Activated T-helper 1 cell treated with Interleukin-2 at 50 U/mL for 16 hours (primary cell): ENCODE measurements at places on chromosomes 2 and 18.

GRCh38 chr2:27441958-27442919, at the start of gene KRTCAP3:
TSS of gene KRTCAP3 (plus strand) at chr2:27442381. CDS start at chr2:27442413, 32 bp downstream.
- DNase-seq: peak; percentile 58

GRCh38 chr2:189427872-189428271, 13.4 kb upstream of the WDR75 start:
- DNase-seq: no peak

- DNase-seq: no peak
Observed at GRCh38 chr2:15780234-15780633, 160.1 kb upstream of the MYCN start.

- DNase-seq: no peak
Observed at GRCh38 chr2:174669336-174669735, 71.7 kb upstream of the WIPF1 start.

DNA sequence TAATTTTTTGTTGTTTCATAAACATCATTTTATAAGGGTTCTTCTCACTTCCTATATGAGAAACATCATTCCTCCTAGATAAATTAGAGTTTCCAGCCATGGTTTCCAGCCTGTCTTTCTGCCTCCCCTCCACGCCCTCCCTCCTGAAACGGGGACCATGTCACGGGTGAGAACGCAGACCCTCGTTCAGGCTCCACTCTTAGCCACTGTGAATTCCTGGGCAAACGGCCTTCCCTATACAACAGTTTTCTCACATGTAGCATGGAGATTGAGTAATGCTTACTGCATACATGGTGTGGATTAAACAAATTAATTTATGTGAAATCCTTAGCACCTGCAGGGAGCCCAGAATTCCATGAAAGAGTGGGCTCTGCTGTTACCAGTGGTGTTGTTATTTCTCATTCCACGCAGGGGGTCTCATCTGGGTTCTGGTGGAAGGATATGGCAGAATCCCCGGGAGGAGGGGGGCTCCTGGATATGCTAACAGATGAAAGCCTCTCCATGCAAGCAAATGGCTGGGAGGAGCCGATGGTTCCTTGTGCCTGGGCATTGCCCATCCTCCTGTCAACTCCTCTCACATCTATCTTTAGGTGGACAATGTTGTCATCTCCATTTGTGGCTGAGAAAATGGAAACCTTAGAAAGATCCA, 54.0 kb upstream of the TWIST2 start:
- DNase-seq: no peak

DNA sequence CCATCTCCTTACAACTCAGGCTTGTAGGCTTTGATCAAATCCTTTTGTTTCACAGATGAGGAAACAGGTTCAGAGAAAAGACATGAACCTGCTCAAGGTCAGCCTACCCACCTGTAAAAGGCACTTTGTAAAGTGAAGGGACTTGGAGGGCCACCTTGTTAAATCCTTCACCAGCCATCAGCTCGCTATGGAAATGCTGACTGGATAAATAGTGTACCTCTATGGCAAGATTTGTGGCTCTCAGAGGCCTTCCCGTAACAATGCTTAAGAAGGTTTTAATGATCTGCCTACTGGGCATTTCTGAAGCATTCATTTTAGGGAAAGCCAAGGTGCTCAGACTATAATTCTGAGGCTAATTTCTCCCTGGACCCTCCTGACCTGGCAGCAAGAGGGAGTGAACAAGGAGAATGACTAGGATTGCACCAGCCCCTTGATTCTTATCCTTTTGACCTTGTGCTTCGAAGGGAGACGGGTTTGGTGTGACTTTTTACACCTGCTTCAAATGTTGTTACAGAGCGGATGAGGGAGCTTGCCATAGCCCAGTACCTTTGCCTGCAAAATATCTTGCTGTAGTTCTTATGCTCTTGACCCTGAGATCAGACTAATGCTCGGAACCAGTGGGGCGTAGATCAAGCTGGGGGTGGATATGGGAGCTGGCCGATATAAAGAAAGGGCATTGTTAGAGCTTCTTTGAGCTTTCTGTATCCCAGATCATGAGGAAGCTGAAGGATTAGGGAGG, 90.9 kb upstream of the CXCR4 start:
- DNase-seq: no peak

DNA sequence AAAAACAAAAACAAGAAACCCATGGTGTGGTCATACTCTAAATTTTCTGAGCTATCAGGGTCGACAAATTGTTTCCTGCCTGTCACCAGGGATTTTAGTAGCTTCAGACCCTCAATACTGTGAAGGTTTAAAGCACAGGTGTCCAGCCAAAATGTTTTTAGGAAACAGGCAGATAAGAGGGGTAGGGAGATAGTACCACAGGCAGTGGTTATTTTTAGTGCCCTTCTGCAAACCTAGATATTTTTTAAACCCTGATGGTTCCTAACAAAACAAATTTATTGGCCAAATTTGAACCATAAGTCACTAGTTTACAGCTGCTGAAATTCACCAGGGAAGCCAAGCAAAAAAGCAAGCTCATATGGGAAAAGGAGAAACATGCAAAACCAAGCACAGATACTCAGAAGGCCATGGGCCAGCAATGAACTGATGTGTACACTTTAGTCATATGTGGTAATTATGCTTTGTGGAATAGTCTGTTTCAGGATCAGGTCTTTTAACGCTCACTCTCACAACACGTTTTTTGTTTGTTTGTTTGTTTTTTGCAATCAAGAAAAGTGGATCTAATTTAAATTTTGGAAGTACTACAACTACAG, 156.8 kb upstream of the STK17B start:
- DNase-seq: no peak

- DNase-seq: no peak
Observed at GRCh38 chr2:219612577-219613286, 14.7 kb upstream of the SLC4A3 start.

DNA sequence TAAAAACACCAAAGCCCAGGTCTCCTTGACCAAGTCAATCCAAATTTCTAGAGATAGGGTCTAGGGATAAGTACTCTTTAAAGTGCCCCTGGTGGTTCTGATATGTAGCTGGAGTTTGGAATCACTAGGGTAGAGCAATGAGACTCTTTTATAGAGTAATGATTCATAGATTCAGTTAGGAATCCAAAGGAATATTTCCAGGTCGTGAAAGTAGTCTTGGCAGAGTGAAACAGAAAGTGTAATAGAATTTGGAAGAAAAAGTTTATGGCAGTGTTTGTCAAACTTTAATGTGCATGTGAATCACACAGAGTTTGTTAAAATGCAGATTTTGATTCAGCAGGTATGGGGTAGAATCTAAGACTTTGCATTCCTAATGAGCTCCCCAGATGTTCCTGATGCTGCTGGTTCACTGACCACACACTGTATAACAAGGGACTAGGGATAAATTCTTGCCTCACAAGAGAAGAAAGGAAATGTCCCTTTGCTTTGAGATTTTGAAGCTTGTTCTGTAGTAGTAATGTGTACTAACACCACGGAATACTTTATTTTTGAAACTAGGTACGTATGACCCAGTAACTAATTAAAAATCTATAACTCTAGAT, 1.8 kb downstream of the UPP2 start:
- no peak for DNase-seq

DNA sequence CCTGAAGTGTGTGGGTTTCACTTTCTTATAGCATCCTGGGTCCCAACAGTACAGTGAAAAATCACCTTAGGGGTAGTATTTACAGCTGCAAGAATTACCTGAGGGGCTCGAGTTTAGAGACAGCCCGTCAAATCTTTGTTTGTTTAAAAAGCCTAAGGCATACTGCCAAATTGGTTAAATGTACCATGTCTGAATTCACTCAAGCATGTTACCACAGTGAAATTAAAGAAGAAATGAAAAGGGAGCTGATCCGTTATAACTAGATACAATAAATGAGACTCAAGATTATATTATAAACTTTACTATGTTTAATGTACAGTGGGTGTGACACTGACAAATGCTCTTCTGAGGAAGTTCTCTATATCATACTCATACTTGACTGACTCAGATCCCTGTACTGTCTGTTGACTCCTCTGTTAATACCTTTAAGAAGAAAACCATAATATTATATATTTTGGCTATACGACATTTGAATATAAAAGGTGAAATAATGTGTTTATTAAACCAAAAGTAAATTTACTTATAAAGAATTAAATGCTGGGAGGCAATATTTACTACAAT, 107.3 kb downstream of the TMEFF2 start:
- DNase-seq: no peak

GRCh38 chr2:235848055-235848454, 320.1 kb downstream of the GBX2 start:
- DNase-seq: no peak

- DNase-seq: no peak
Observed at GRCh38 chr2:236866542-236867340, 218.9 kb upstream of the COPS8 start.

GRCh38 chr2:25383806-25384205, 42.1 kb upstream of the DNMT3A start:
- DNase-seq: no peak

DNA sequence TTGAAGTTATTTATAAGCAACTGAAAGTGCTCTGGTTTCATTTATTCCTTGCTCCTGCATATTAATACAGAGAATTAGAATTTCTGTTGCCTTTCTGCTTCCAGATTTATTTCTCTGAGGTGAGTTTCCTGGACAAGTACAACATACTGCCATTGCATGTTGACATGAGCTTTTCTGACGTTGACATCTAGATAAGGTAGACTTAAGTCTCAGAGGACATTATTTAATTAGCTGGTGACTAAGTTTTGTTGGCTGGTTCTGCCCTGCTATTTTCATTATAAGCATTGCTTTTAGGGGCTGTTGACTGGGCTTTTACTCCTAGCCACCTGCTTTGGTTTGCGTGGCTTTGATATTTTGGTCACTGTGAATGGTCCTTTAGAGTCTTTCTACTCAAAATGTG, 282.9 kb upstream of the SPRED2 start:
- DNase-seq: no peak

GRCh38 chr2:160015746-160016145, 46.7 kb downstream of the PLA2R1 start:
- no peak for DNase-seq

- no peak for DNase-seq
Observed at GRCh38 chr2:111135910-111136297, 15.2 kb downstream of the BCL2L11 start.

DNA sequence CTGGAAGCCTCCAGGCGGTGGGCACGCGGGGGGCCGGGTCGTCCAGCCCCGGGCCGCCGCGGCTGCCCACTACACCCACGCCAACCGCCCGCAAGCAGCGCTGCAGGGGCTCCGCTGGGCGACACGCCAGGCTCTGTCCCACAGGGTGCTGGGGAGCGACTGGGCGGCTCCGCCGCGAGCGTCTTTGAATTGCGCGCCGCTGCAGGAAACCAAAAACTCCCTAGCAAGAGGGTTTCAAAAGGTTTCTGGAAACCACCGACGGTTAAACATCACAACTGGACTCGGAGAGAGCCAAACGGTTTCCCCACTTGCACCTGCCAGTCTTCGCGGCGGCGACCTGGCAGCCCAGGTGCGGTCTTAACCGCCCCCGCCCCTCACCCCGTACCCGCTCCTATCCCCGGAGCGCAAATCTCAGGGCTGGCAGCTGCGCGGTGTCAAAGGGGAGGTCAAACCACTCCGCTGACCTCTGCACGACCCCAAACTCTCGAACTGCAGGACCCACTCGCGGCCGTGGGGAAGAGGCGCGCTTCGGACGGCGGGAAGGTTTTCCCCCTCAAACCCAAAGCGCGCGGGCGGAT, 1.0 kb downstream of the CXCR4 start:
- peak; percentile 52 for DNase-seq

DNA sequence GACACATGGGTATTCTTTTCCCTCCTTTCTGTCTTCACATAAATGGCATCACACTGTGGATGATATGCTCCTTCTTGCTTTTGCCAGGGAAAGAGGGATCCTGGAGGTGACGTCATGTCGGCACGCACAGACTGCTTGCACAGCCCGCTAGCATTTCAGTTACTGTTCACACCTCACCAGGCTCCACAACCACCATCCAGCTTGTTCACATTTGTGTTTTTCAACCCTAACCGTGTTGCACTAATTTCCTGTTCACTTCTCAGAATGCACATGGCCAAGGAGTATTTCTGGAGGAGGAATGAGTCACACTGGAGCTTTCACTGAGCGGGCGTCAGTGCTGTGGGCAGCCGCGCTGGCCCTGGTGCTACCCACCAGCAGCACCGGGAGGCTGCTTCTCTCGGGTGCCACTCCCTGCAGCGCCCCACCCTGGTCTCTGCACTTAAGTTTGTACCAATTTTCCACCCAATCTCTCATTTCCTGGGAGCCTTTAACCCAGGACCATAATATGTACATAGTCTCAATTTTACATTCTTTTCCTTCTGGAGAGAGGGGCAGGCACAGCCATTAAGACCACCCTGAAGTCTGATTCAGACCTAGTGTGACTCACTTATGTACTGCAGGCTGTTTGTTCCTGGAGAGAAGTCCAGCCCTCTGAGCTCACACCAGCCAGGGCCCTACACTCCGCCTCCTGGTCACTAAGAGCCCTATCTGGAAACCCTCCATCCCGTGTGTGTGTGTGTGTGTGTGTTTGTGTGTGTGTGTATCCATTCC, 65.1 kb downstream of the MBP start:
- DNase-seq: peak; percentile 57

- no peak for DNase-seq
Observed at GRCh38 chr2:158266111-158266510, 164.4 kb downstream of the UPP2 start.

- no peak for DNase-seq
Observed at GRCh38 chr2:222336442-222336841, 37.6 kb upstream of the PAX3 start.

GRCh38 chr2:27489118-27489497, 435 bp downstream of the IFT172 start:
- DNase-seq: no peak
